ENCODE measurements at places on chromosomes 1 and 21.

- no peak for DNase-seq
These were observed 149.1 kb upstream of the L1TD1 start for GRCh38 chr1:62045574-62045973.

DNA sequence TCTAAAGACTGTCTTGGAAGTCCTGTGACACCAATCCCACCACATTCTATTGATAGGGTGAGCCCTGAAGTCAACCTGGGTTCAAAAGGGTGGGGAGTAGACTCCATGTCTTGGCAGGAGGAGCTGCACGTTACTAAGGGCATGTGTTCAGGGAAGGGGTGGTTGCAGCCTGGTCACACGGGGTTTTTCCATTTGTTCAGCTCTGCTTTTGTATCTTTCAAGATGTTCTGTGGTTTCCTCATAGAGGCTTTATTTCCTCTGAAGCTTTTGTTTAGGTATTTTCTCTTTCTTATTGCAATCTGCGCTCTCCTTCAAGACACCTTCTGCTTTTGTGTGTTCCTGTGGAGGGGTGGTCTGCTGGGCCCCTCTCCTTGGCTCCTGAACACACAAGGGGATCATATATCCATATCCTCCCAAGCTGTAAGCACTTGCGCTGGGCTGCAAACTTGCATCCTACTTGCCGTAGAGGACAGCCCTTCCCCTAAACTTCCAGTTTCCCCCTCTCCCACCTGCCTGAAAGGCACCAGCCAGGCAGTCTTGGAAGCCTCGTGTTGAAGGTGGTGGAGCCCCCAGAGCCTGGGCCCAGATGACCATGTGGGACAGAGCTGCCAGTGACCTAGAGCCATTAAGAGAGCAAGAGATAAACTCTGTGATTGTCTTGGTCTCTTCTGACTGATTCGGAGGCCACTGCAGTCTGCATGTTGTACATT is 62.5 kb upstream of the TRAPPC10 start:
- no peak for DNase-seq

DNA sequence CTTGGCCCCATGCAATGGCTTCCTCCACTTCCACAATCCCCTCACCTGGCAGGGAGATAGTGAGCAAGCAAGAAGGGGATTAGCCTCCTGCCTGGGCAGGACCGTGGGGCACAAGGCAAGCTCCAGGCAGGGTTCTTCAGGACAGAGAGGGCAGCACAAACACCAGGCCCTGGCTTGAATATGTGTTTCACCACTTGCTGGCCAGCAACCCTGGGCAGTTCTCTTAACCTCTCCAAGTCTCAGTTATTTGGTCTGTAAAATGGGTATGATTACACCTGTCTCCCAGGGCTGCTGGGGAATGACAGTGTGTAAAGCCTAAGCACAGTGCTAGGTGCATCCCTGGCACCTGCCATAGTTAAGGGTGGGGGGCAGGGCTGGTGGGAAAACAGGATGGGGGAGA is 31.9 kb downstream of the H3-3A start:
- no peak for DNase-seq

DNA sequence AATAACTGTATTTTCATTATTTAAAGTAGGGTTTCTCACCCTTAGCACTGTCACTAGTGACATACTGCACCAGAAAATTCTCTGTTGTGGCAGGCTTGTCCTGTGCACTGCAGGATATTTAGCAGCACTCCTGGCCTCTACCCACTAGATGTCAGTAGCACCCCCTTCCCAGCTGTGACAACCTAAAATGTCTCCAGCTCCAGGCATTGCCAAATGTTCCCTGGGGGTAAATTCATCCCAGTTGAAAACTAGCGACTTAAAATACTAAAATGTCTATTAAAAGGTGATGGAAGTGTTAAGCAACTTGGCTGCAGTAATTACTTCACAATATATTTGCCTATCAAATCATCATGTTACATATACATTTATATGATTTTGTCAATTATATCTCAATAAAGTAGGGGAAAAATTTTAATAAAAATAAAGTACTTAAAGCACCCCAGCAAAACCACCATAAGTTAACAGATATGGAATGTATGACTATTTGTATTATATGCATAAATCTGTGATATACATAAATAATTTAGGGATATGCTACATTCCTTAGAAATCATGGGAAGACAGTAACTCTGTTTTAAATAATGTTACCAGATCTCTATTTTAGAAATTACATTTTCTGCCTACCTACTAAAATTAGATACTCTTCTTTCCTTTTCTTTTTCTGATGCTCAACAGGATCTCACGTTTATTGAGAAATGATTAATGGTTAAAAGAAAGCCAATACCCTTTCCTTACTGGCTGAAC is 74.6 kb downstream of the ARID4B start:
- peak; percentile 34 for DNase-seq

DNA sequence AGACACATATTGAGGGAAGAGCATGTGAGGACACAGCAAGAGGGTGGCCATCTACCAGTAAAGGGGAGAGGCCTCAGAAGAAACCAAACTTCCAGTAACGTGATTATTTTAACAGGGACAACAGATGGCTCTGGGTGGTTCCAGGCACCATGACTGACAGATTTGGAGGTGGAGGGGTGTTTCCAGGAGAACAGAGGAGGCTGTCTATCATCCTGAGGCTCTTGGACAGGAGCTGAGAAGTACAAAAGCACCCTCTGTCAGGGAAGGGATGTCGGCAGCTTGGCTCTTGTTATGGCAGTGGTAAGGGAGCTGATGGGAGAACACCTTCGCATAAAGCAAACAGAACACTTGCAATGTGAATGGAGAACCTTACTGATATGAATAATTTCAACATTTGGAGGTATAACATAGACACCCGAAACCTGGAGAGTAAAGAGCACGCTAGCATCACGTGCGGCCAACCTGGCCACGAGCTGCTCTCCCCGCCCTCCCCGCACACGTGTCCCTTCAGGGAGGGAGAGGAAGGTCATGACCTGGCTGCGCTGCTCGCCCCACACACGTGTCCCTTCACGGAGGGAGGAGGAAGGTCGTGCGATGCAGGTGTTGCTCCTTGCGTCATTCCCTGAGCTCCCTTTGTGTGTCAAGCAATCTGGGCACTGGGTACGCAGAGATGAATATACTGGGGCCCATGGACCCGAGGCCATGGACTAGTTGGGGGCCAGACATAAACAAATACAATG is 37.5 kb upstream of the NLRP3 start:
- no peak for DNase-seq

DNA sequence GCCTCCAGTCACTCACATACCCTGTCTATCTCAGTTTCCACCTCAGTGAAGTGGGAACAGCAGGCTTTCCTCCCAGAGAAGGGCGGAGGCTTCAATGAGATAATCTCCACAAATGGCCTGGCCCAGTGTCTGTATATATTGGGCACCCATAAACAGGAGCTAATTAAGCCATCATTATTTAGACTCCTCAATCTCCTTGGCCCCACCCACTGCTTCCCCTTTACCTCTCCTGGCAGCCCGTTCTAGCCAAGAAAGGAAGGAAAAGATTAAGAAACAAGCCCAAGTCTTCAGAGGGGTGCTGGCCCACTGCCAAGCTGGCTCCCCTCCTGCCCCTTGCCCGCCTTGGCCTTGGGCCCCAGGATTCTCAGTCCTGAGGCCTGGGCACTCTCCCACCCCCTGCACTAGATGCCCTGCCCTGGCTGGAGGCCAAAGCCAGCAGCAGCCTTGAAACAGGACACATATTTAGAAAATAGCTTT is 15.9 kb upstream of the EPB41 start:
- DNase-seq, result no peak

DNA sequence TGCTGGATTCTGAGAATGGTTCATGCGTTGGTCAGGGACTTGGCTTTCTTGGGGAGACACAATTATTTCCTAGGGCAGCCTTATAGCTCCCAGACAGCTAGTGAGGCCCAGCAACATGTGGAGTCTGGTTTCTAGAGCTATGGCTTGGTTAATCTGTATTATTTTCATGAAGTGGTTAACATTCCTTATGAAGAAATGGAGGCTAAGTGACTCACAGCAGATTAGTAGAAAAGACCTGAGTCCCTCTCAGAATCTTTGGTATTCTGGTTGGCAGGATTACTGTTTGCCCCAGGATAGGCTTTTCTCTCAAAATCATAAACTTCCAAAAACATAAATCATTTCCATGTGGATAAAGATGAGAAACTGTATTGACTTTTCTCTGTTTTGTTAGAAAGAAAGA is 42.3 kb downstream of the DUSP10 start:
- DNase-seq, result no peak

GRCh38 chr1:48480504-48480903 is 8.5 kb upstream of the SPATA6 start:
- no peak for DNase-seq

- no peak for DNase-seq
These were observed 189.4 kb downstream of the COP1 start for GRCh38 chr1:176017722-176018121.

DNA sequence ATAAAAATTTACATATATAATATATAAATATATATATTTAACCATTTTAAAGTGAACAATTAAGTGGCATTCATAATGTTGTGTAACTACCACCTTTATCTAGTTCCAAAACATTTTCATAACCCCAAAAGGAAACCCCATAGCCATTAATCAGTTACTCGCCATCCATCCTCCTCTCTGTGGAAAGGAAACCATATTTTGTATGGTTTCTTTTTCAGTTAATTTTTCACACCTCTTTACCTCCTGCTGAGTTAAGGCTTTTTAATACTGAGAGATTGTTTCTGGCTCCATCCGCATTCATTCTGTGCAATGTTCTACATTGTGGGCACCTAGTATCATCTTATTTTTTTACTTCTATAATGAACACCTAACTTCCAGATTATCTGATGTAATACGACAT is 512.1 kb downstream of the LMO4 start:
- DNase-seq, result no peak

DNA sequence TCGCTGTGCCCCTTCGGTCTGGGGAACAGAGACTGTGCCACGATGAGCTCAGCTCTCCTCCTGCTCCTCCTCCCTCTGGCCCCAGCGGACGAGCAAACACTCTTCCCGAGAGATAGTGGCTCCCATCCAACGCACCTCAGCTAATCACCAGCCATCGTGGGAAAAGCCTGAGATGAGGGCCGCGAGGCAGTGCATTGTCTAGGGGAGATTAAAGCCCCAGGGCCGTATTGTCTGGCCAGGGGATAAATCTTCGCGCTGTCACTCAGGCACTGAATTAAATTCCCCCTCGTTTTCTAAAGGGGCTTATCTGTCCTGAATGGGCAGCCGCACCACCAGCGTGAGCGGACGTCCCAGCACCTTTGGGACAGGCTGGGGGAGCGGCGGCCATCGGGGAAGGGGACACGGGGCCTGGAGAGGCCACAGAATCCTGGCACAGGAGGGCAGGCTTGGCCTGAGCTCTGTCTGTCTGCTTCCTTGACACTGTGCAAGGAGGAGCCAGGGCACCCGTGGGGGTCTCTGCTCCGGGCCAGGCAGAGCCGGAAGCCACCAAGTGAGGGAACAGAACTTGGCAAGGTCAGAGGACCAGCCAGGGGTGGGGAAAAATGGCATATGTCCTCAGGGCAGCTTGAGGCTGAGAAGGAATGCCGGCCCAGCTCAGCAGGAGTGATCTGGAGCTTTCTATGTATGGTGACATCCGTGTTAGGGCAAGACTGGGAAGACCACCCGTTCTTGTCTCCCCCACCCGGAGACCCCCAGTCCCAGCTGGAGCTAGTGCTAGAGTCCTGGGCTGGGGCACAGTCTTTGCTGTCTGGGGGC is 32.3 kb downstream of the PRDM16 start:
- DNase-seq, result no peak

DNA sequence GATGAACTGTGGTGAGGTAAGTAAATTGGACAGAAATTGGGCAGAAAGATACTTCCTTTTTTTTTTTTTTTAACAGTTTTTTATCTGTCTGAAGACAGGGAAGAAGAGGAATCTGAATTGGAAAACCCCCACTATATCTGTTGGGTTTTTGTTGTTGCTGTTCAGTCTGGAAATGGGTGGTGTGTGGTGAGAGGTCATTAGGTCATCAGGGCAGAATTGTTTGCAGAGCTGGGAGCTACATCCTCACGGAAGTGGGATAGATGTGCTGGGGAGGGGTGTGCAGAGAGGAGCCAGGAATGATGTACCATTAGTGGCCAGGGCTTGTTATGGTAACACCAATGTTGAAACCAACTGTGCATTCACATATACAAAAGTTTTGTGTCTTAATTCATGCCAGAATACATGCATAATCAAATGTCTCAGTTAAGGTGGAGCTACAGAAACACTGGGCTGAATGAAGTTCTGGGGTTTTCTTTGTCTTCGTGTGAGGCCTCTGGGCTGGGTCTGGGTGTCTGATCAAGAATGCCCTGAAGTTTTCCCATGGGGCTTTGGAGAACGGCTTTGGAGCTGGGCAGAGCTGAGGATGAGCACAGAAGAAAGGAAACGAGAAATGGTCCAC is 12.4 kb downstream of the USP25 start:
- no peak for DNase-seq

GRCh38 chr1:37410815-37411214 is 63.6 kb upstream of the ZC3H12A start:
- DNase-seq, result no peak

- DNase-seq, result no peak
These were observed 32.4 kb upstream of the MGST3 start for GRCh38 chr1:165598676-165599059.

DNA sequence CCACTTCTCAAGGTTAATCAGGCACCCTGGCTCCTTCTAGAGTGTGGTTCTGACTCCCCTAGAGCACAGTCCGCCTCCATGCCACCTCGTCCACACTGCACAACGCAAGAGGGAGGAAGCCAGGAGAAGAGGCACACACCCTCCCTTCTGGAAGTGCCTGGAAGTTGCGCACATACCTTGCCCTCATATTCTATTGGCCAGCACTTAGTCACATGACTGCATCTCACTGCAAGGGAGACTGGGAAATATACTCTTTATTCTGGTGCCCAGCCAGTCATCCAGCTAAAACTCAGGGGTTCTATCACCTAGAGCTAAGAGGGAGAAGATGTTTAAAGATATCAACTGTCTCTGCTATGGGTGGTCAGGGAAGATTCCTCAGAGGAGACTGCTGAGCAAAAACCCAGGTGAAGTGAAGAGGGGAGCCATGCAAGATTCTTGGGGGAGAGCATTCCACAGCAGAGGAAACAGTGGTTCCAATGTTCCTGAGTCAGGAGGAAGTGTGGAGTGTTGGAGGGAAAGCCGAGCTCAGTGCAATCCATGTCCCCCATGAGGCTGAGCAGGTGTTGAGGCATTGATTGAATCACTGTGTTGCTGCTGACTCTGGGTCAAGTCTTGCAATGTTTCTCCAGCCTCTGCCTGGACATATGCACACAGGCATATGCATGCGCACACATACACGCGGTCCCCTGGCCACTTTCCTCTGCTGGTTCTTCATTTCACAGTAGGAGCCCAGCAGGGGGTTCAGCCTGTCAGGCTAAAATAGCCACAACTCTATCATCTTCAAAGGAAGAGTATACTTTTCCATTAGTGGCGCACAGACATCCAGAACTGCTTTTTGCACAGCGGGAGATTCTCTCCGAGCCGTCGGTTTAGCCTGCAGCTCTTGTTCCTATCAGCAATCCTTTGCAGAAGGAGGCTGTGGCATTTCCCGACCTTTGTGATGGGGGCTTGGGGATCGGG is 22.3 kb upstream of the KLHDC7A start:
- no peak for DNase-seq
